ENCODE measurements at places on chromosomes 13 and 19. TPM values are rescaled to one million over a fixed set of nuclear protein-coding genes. Genes with fewer than 3 reads are reported as not detected.

TEX26 gene
- 3.2 TPM for polyA plus RNA-seq

HSPB6 gene
- 27.5 TPM for polyA plus RNA-seq

MADCAM1 gene
- 3.8 TPM for polyA plus RNA-seq

DMWD gene
- 40.3 TPM for polyA plus RNA-seq

SEMA6B gene
- 3.8 TPM for polyA plus RNA-seq

LTBP4 gene
- 186 TPM for polyA plus RNA-seq

SPIB gene
- 1.0 TPM for polyA plus RNA-seq

ZNF418 gene
- polyA plus RNA-seq: 19.0 TPM

GJB2 gene
- polyA plus RNA-seq: 5.6 TPM

FAM124A gene
- 4.2 TPM for polyA plus RNA-seq

SIGLEC14 gene
- 0.91 TPM for polyA plus RNA-seq

PABPC3 gene
- polyA plus RNA-seq: 0.93 TPM

SIAH3 gene
- 0.65 TPM for polyA plus RNA-seq

SYCN gene
- polyA plus RNA-seq: not detected

ZNF850 gene
- 3.3 TPM for polyA plus RNA-seq

EFNB2 gene
- polyA plus RNA-seq: 140 TPM

All from right renal pelvis (tissue), 4 donors.